MCF 10A (cell line): ENCODE measurements at places on chromosomes 3 and 15. TPM values are rescaled to one million over a fixed set of nuclear protein-coding genes. Genes with fewer than 3 reads are reported as not detected.

- no peaks in the 10 kb centered on the region for H3K27me3 ChIP-seq
- DNase-seq, result peak; percentile 7
- no peak overlapping the region for H3K27ac ChIP-seq
- H3K4me1 ChIP-seq, result peaks cover 16% of the 10 kb centered on the region
- no peaks in the 10 kb centered on the region for H3K36me3 ChIP-seq
These were observed 586.1 kb upstream of the DPPA4 start for GRCh38 chr3:109923431-109923830.

GRK7 gene
- not detected in 2 replicates for total RNA-seq

RPL32 gene
- 2,288 and 2,498 TPM in 2 replicates for total RNA-seq

GPR171 gene
- not detected in 2 replicates for total RNA-seq

GRCh38 chr15:80272987-80273386 lies 21.0 kb upstream of the CTXND1 start:
- DNase-seq, result no peak
- no peaks in the 10 kb centered on the region for H3K36me3 ChIP-seq
- H3K27ac ChIP-seq, result no peak overlapping the region

DNA sequence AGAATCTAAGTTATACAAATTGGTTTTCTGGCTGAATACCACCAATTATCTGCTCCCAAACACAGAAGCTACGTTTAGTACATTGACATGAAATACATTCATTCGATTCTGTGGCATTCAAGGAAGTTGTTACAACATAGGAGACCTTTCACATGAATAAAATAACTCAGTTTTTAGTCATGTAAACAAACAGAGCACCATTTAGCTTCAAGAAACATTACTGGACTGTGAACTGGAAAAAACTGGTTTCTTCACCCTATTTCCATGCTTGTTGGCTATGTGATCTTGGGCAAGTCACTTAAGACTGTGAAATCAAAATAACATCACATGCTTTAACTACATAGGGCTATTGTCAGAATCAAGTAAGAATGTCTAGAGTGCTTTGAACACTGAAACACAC lies 46.2 kb downstream of the NRG4 start:
- H3K36me3 ChIP-seq, result no peaks in the 10 kb centered on the region
- H3K4me3 ChIP-seq, result no peak overlapping the region
- H3K27me3 ChIP-seq, result no peaks in the 10 kb centered on the region
- DNase-seq, result peak; percentile 56

GRCh38 chr15:47644722-47645121 lies 72.6 kb upstream of the SEMA6D start:
- no peaks in the 10 kb centered on the region for H3K36me3 ChIP-seq
- no peak overlapping the region for H3K27ac ChIP-seq
- no peak overlapping the region for H3K4me3 ChIP-seq

DNA sequence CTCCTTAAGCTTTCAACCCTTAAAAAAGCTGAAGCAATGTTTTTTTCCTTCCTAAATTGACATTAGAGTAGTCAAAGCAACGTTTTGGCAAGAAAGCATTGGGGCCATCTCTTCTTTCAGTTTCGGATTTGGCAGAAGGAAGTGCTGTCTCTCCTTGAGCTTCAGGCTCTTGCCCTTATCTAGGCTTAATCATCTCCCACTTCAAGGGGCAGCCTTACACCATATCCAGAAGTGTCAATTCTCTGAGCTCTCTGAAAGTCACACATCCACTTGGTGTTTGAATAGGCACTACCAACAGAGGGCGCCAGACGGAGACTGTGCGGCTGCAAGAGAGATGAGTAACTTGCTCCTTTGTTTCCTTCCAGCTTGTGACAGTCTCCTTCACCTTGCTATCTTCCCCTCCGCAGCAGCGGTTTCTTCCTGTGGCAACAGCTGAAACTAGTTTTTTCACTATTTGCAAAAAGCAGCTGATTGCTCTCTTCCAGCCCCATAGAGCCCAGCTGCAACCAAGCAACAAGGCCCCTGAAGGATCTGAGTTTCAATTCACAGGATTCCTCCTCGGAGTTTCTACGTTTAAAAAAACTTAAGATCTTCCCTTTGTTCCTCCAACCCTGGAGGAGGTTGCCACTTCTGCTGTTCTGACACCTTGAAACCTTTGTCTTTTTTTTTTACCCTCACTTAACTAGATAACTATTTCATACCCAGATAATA lies 147.0 kb upstream of the SLCO3A1 start:
- H3K36me3 ChIP-seq, result no peaks in the 10 kb centered on the region
- no peak overlapping the region for H3K27ac ChIP-seq
- H3K27me3 ChIP-seq, result peaks cover 9% of the 10 kb centered on the region
- H3K4me1 ChIP-seq, result peaks cover 15% of the 10 kb centered on the region
- H3K4me3 ChIP-seq, result no peak overlapping the region

CNTN3 gene
- 2.6 and 3.5 TPM in 2 replicates for total RNA-seq

DNA sequence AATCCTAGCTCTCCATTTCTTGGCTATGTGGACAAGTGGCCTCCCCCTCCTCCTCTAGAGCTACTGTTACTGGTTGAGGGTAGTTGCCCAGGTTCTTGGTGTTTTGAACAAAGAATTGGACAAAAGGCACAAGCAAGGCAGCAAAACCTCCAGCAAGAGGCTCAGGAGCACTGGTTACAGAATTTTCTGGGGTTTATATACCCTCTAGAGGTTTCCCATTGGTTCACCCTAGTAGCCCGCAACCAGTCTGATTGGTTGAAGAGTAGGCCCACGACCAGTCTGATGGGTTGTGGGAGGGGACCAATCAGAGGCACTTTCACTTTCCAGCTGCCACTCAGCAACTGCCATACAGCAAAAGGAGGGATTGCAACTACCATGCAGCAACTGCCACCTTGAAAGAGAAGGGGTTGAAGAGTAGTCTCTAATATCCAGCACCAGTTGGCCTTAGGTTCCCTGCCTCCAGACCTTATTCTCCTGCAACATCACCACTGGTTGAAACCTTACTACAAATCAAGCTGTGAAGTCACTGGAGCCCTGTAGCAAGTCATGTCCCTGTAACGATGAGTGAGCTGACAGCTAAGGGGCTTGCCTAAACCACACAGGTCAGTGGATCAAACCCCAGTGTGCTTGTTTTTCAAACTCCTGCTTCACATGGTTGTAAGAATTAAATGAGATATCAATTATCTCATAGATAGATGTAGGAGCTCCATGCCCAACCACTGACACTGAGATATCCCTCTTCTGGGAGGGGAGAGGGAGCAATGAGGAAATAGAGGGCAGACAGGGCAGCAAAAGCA lies 2.9 kb upstream of the C15orf39 start:
- DNase-seq, result peak; percentile 38
- H3K36me3 ChIP-seq, result no peaks in the 10 kb centered on the region
- no peak overlapping the region for H3K27ac ChIP-seq
- peaks cover 9% of the 10 kb centered on the region for H3K4me1 ChIP-seq

CCR3 gene
- not detected in 2 replicates for total RNA-seq

- DNase-seq, result no peak
- no peak overlapping the region for H3K27ac ChIP-seq
- no peak overlapping the region for H3K4me3 ChIP-seq
- no peaks in the 10 kb centered on the region for H3K27me3 ChIP-seq
- H3K36me3 ChIP-seq, result no peaks in the 10 kb centered on the region
These were observed 35.1 kb downstream of the CTXND1 start for GRCh38 chr15:80216911-80217310.

DNA sequence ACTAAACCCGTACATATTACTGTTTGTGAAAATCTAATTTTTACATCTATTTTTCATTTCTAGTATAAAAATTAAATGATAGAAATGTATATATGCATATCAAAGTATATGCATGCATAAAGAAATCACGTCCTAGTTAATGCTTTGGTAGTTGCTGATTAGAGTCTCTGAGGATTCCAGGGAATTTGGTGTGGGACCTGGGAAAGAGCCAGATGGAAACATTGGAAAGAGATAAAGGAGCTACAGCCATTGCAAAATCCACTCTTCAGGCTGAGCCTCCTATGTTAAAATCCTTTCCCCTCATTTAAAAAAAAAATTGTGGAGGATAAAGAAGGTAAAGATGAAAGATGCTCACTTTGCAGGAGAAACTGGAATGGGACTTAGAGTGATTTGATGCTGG lies 134.1 kb downstream of the SRGAP3 start:
- H3K4me1 ChIP-seq, result peaks cover 5% of the 10 kb centered on the region
- H3K36me3 ChIP-seq, result peaks cover 23% of the 10 kb centered on the region

DNA sequence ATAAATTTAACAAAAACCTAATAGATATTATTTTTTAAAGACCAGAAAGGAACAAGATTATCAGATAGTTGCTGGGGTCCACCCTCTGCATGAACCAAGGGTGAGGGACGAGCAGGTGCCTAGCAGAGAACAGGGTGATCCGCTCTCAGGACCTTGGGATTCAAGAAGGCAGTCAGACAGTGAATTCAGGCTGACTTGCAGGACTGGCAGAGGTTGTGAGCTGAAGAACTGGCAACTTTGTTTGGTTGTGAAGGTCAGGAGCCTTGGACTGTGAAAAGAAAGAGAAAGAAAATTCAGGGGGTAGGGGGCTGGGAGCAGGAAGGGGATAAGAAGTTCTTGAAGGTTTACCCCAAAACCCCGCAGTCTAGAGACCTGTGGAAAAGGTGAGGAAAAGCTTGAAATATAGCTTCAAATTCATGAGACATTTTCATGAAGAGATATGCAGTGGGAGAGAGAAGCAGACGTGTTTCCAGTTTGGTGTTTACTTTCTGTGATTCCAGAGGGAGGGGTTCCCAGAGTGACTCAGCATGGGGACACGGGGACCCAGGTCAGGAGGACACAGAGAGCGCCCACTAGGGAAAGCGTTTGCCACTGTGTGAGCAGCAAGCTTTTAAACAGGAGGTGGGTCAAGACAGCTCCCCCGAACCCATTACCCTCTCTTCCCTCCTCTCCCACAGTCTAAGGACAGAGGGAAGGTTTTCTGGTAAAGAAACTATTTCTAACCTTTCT lies 217.2 kb upstream of the UMPS start:
- DNase-seq, result no peak
- H3K27ac ChIP-seq, result no peak overlapping the region
- H3K4me1 ChIP-seq, result peaks cover 13% of the 10 kb centered on the region
- H3K27me3 ChIP-seq, result peaks cover 12% of the 10 kb centered on the region

DNA sequence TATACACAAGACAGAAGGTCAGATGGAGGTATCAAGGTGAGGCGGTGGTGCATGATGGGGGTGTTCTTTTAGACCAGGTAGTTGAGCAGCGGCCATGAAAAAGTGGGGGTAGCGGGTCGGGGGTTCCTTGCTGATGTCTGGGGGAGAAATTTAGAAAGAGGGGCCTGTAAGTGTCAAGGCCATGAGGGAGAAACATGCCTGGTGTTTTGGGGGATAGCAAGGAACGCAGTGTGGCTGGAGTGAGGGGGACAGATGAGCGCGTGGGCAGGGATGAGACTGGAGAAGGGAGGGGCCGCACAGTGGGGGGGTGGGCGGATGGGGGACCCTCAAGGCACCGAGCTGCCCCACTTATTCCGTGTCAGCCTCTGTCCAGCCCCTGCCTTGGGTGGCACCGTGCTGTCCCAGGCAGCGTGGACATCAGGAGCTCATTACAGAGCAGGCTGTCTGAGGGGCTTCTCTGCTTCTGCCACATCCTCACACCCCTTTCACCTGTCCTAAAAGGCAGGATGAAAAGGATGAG lies 143.3 kb downstream of the SMAD6 start:
- no peak overlapping the region for H3K27ac ChIP-seq
- H3K27me3 ChIP-seq, result no peaks in the 10 kb centered on the region
- H3K4me3 ChIP-seq, result no peak overlapping the region
- peaks cover 11% of the 10 kb centered on the region for H3K4me1 ChIP-seq
- H3K36me3 ChIP-seq, result peaks cover 6% of the 10 kb centered on the region

PLSCR5 gene
- not detected in 2 replicates for total RNA-seq

DNA sequence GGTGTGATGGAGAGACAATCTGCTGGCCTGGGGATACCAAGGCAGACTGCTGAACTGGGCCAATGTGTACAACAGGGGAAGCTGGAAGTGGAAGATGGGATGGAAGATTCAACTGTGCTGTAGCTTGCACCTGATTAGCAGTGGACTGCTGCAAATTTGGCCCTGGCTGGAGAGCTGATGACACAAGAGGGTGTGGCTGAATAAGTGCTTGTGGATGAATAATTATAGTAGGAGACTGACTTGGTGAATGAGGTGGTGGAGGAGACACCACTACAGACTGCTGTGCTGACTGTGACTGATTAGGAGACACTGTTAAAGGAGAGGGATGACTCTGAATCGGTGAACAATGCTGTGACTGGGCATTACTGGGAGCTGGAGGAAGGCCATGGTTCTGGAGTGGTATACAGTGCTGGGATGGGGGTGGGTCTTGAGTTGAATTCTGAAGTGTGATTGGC lies 52.5 kb downstream of the PHC3 start:
- H3K27ac ChIP-seq, result peak overlapping the region; percentile 36
- peaks cover 56% of the 10 kb centered on the region for H3K36me3 ChIP-seq
- H3K4me1 ChIP-seq, result peaks cover 11% of the 10 kb centered on the region
- H3K4me3 ChIP-seq, result no peak overlapping the region
- peak; percentile 27 for DNase-seq
- no peaks in the 10 kb centered on the region for H3K27me3 ChIP-seq

DNA sequence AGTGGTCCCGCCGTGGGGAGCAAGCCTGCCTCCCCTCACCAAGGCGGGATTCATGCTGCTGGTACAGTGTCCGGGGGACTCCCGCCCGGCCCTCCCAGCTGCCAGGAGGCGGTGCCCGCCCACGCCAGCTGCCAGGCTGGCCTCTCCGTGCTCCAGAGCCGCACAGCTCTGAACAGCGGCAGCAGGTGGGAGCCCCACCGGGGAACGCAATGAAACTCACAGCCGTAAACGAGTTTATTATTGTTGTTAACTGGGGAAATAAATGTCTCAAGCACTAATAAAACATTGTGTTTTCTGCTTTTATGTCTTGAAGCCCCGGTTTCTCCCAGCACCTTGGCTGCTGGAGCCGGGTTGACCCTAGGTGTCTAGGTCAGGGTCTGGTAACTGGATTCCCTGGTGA lies 317.7 kb upstream of the TLE3 start:
- H3K36me3 ChIP-seq, result no peaks in the 10 kb centered on the region
- H3K4me3 ChIP-seq, result no peak overlapping the region
- peaks cover 4% of the 10 kb centered on the region for H3K4me1 ChIP-seq
- no peak overlapping the region for H3K27ac ChIP-seq

UROC1 gene
- not detected in 2 replicates for total RNA-seq

DNA sequence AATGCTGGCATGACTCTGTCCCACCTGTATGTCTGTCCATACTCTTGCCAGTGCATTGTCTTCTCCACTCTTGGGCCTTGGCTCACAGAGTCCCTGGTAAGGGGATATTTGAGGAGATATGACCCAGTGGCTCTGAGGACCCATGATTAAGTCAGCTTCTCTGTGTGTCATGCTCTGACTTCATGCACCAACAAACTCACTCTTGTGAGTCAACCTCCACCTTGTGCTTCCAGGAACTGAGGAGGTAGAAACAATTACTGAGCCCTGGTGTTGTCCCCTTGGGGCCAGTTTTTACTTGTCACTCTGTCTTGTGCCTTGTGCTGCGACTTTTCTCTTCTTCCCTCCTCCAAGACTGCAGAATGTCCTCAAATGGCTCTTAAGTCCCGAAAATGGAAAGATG lies 127.1 kb downstream of the ABHD5 start:
- no peak overlapping the region for H3K27ac ChIP-seq
- H3K27me3 ChIP-seq, result no peaks in the 10 kb centered on the region
- H3K4me1 ChIP-seq, result no peaks in the 10 kb centered on the region
- H3K4me3 ChIP-seq, result no peak overlapping the region
- no peaks in the 10 kb centered on the region for H3K36me3 ChIP-seq
- no peak for DNase-seq
